Lung microvascular endothelial cell (primary cell): ENCODE measurements at places on chromosomes 6 and 20. TPM values are rescaled to one million over a fixed set of nuclear protein-coding genes. Genes with fewer than 3 reads are reported as not detected.

Gene IDH3B
- total RNA-seq, result 95.5 and 95.8 TPM in 2 replicates

Gene ALDH8A1
- total RNA-seq, result 0.20 and 0.44 TPM in 2 replicates

Gene CBLN4
- total RNA-seq, result not detected in 2 replicates

Gene STK38
- 8.7 and 9.5 TPM in 2 replicates for total RNA-seq

Gene CGA
- total RNA-seq, result not detected in 2 replicates

Gene BACH2
- total RNA-seq, result 2.8 TPM in 2 replicates

Gene C6orf62
- total RNA-seq, result 68.1 and 70.0 TPM in 2 replicates

Gene ENTPD6
- 29.9 and 51.4 TPM in 2 replicates for total RNA-seq

Gene PARD6B
- total RNA-seq, result 0.20 and 0.22 TPM in 2 replicates
